Tongue (tissue), 3 donors: ENCODE measurements at places on chromosomes 11 and 22. TPM values are rescaled to one million over a fixed set of nuclear protein-coding genes. Genes with fewer than 3 reads are reported as not detected.

ENTHD1 gene
- not detected for total RNA-seq

KCNK4 gene
- total RNA-seq = not detected

JAML gene
- 9.7 TPM for total RNA-seq

RAD9A gene
- total RNA-seq = 13.3 TPM

OR52I2 gene
- total RNA-seq = not detected

RCOR2 gene
- total RNA-seq = 3.0 TPM

HTR3B gene
- total RNA-seq = not detected

PAX6 gene
- total RNA-seq = 0.92 TPM

NUDT22 gene
- total RNA-seq = 35.1 TPM

TST gene
- 28.3 TPM for total RNA-seq

TRPM5 gene
- 0.41 TPM for total RNA-seq

OR6A2 gene
- 0.10 TPM for total RNA-seq
